ENCODE measurements at places on chromosomes 12 and 14.

DNA sequence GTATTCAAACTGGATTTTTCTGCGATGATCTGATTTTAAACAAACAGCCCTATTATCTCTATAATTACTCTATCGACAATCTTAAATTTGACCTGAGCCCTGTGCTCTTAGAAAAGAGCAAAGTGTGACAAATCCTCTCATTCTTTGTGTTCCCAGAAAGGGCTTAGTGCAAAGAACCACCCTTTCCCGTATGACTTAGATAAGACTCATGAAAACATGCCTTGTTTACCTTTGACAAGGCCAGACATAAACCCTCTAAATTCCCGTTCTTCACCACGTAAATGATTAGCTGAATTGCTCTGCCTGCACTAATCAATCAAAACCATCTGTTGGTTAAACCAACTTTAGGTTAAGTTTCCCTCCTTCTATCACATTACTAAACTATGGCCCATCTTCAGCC, 285.7 kb upstream of the SEL1L start:
- DNase-seq, result no peak

- no peak for DNase-seq
These were observed 82.0 kb upstream of the CPM start for GRCh38 chr12:69015017-69015416.

DNA sequence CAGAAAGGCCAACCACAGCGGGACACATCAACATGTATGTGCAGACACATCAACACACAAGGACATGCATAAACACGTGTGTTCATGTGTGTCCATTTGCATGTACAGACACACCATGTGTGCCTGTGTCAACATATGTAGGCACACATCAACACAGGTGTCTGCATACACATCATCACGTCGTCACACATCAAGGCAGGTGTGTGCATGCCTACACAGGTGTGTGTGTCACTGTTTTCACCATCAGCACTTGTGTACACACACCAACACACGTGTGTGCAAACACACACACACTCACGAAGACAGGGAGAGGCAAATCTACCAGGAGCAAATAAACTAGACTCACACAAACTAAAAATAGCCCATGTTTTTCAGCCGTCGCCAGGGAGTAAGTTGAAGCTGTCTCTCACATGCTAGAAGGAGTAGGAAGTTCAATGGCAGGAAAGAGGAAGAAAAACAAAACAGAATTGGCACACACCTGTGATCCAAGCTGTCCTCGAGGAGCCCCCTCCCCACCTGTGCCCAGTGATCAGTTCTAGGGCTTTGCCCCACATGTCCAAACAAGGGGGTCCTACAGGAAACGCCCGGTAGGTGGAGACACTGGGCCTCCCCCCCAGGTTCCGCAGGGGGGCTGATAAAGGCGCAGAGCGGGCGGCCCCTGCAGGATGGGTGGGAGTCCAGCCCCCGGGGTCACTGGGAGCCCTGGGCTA, 7.4 kb downstream of the SCARB1 start:
- no peak for DNase-seq

DNA sequence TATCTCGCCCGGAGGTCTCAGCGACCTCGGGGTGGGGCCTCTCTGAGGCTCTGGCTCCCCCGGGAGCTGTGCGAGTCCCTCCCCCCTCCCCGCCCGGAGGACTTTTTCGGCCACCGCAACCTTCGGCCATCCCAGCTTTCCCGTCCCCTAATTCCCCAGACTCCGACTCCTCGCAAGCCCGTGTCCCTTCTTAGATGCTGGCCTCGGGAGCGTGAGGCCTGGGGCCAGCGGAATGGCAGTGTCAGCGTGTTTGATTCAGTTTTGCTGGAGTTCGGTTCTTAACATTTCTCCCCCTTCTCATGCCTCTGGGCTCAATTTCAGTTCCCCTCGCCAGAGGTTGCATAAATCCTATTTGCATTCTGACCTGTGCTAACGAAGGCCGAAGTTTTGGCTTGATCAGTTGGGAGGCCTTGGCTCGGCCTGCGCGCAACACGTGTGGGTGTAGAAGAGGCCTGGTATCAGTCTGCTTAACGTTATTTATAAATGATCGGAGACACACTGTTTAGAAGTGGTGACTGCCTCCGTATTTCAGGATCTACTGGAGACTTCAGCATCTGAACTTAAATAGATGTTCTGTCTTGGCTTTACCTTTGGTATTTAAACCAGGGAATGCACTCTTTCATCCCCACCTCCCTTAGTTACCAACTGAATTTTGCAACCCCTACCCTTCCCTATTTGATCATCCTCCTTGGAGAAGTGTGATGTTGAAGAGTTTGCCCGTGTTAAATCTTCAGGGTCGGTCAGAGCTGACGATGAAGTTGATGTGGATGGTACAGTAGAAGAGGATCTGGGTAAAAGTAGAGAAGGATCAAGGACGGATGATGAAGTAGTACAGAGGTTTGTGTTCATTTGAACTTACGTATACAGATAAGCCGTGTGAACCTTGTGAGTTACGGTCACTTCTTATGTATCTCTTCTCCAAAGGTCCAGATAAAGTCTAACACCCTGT, 851 bp downstream of the HSP90B1 start:
- DNase-seq, result peak; percentile 13

GRCh38 chr12:11718768-11719253, 69.3 kb downstream of the ETV6 start:
- DNase-seq, result no peak

DNA sequence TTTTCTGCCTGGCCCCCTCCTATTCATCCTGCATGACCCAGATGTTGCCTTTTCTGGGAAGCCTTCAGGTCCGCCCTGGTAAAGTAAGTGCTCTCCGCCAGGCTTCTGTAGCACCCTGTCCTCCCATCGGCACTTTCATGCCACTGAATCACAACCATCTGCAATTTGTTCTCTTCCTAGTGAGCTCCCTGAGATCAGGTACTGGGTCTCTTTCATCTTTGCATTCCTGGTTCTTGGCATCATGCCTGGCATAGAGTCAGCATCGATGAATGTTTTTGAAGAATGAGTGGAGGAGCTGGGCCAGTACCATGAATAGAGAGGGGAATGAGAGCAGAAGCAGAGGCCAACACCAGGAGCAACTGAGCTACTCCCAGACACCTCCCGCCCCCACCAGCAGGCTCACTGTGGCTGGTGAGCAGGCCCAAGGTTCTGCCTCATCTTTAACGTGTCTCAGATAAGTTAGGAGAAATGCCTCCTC, 13.1 kb downstream of the ZDHHC22 start:
- DNase-seq, result no peak

DNA sequence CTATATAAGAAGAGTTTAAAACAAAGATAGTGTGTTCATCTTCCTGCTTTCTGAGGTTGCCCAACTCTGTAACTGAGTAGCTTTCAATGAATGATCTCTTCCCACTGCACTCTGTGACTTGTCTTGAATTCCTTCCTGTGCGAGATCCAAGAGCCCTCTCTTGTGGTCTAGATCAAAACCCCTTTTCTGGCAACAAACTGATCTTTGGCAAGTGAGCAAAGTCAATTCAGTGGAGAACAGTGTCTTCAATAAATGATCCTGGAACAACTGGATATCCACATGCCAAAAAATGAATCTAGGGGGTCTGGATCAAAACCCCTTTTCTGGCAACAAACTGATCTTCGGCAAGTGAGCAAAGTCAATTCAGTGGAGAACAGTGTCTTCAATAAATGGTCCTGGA, 8.5 kb downstream of the CFAP54 start:
- DNase-seq, result no peak

- no peak for DNase-seq
These were observed 200.9 kb upstream of the C14orf180 start for GRCh38 chr14:104378698-104379113.

DNA sequence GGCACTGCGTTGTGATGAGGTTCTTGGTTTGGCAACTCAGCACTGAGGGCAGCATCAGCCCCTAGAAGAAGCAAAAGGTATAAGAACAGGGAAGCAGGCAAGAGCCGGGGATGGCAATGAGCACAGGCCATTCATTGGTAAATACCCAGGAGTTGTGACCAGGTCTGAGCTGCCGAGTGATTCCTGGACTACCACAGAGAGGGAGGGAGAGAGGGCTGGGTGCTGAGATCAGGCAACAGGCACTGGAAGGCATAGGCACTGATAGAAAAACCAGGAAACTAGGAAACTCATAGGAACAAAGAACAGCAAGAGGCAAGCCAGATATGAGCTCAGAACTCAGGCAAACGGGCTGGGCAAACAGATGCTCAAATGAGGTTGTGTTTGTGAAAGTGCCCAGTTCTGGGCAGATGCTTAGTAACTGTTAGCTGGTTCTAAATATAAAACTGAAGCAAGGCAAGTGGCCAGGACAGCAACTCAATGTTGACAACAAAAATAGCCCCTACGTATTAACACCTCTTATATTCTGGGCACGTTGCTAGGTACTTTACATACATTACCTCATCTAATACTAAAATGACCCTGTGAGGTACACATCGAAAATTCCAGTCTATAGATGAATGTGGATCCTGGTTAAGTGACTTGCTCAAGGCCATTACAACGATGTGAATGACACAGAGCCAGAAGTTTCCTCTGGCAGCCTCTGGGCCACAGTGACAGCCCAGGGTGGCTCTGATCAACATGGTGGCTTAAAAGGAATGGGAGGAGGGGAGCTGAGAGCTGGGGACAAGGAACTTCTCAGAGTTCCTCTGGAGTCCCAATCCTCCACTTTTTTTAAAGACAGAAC, 121.1 kb downstream of the PRMT8 start:
- no peak for DNase-seq

- no peak for DNase-seq
These were observed 132.4 kb downstream of the TGFB3 start for GRCh38 chr14:75849300-75849895.

GRCh38 chr14:86363576-86363975, 833.6 kb downstream of the FLRT2 start:
- DNase-seq, result no peak

- no peak for DNase-seq
These were observed 36.9 kb upstream of the NCOR2 start for GRCh38 chr12:124604264-124604680.

- DNase-seq, result no peak
These were observed 1.5 kb upstream of the AMN start for GRCh38 chr14:102920998-102921304.

- DNase-seq, result no peak
These were observed 8.4 kb upstream of the APOLD1 start for GRCh38 chr12:12777092-12777491.

- DNase-seq, result no peak
These were observed 11.2 kb downstream of the MYH6 start for GRCh38 chr14:23396781-23397407.

DNA sequence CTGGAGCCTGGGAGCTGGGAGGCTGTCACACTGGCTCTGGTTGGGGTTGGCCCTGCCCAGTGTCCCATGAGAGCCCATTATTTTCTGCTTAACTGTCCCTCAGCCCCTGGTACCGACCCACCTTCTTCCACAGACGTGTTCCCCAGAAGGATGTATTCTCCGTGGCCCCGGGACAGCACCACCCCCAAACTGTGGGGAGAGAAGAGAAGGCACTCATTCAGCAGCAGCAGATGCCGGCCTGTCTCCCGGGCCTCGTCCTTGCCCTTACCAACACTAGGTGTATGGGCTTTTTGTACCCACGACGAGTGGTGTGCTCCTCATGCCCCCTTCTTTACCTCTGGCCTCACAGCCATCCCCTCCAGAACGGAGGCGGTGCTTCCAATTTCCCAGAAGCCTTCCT, 38.1 kb downstream of the LRTM2 start:
- no peak for DNase-seq

DNA sequence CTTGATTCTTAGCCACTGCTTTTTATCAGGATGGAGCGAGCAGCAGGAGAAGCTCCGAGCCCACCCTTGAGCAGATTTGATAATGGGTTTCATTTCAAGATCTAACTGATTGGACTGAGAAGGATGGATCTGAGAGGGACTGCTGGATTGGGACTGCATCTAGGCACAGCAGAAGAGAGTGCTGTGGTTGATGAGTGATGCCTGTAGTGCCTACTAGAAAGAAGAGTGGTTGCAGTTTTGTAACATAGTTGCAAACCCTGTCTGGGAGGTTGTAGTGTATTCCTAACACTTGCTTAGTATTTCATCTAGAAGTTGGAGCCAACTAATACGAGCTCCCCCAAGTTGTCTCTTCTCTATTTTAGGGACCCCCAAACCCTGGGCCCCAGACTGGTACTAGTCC, 88.7 kb downstream of the ASCL1 start:
- no peak for DNase-seq

DNA sequence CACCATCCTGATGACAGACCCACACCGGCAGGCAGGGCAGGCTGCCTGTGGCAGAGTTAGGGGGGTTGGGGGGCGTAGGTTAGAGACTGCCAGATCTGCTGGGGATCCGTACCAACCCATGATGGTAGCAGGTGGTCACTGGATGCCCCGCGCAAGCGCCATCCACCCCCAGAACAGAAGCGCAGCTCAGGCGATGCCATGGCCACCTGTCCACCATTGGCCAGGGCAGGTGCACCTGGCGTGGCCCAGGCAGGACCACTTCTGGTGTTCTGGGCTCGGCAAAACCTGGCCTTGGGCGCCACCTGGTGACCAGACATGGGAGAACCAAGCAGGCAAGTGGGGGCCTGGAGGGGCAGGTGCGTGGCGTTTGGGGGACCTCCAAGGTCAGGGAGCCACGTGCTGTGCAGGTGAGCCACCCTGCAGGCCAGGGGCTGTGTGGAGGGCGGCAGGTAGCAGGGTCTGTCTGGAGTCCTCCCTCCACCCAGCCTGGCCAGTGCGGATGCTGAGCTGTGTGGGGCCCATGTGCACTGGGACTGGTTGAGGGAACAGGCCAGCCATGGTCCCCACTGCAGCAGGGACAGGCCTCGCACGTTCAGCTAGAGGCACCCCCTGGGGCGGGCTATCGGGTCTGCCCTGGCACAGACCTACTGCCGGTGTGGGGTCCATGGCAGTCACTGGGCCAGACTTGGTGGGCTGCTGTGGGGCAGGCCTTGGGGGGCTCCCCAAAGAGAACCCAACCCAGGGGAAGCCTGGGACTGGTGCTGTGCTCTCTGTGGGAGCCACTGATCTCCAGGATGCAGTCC, 15.6 kb downstream of the BAG5 start:
- DNase-seq, result no peak

- no peak for DNase-seq
These were observed 114.7 kb downstream of the NCOR2 start for GRCh38 chr12:124452576-124453331.

DNA sequence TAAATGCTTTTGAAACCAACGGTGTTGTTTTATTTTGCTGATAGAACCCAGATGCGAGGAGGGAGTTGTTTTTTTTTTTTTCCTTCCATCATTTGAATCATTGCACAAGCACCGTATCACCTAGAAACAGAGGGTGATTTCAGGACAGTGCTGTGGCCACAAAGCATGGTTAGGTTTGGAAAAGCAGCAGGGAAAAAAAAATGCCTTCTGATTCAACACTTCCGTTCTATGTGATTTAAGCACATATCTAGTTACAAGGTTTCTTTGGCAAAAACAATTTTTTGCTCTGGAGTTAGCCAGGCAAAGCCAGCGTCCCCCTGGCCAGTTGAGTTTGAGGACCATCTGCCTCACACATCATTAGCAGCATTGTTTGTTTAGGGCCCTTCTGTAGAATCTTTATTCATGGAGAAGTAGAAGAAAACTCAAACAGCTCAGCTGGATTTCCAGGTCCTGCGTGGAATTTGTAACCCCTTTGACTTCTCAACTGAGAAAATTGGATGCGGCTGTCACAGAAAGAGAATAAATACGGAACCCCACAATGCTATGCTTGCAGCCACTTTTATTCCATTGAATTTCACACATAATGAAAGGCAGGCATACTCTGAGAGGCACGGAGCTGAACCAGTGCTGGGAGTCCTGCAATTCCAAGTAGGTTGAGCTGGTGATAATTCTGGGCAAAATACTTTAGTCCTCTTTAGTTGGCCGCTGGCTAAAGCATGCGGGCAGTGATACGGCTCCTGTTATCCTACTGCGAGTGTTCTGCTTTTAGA, 17.0 kb upstream of the WNT5B start:
- no peak for DNase-seq

GRCh38 chr14:77529213-77529612, 30.6 kb upstream of the ISM2 start:
- DNase-seq, result no peak

All from urinary bladder (tissue), 4 donors.